ENCODE measurements at places on chromosomes 11 and 22.

GRCh38 chr11:111633756-111634362 is 31.6 kb downstream of the SIK2 start:
- DNase-seq = peak; percentile 20

GRCh38 chr11:12185914-12186313 is 75.5 kb downstream of the MICAL2 start:
- DNase-seq = peak; percentile 85

DNA sequence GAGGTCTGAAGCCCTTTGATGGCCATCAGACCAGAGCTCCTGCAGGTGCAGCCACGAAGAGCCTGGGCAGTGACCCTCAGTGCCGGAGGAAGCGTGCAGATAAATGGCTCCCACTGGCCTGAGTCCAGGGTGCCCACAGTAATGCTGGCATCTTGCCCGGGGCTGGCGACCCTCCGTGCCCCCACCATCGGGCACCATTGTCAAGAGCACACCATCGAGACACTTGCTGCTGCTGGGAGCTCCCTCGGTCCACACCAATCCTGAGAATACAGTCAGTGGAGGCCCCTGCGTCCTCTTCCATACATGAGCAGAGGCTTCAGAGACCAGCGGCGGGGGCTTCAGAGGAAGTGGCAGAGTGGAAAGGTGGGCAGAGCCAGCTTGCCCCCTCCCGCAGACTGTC is 1448.3 kb downstream of the BRD1 start:
- DNase-seq = no peak

- DNase-seq = peak; percentile 91
These were observed 10.9 kb downstream of the ROBO3 start for GRCh38 chr11:124875943-124876817.

DNA sequence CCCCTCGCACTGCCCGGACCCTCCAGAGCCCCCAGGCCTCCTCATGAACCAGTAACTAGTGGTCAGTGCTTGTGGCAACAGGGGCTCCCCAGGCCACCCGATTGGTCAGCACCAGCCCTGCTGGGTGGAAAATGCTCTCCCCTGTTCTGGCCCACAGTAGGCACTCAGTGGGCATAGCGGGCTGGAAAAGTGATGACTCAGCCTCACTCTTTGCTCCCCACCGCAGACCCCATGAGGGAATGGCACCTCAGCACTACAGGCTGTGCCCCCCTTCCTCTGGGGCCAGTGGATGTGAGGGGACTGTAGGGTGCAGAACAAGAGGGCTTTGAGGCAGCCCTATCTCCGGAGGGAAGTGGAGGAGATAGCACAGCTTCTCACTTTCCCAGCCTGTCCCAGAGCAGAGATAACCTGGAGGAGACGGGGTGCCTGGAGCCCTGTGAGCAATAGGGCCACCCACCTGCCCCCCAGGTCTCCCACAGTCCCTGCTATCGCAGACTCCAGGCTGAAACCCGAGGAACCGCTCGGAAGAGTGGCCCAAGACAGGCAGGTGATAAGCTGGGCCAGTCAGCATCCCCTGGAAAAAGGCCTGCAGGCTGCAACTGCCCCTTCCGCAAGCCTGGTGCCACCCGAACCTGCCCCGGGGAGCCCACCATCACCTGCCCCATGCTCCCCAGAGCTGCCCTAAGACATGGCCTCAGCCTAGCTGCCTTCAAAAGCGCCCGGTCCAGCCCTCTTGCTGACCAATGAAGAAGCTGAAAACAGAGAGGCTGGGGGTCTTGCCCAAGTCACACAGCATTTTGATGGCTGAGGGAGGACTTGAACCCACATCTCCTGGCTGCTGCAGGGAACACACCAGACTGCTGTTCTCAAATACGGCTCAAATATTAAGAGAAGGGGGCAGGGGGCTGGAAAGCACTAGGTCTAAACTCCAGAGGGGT is 29.4 kb upstream of the PDGFB start:
- DNase-seq = no peak

GRCh38 chr11:102253020-102253715 is 64.1 kb upstream of the BIRC3 start:
- DNase-seq = no peak

Data from amniotic epithelial cell (primary cell).